ENCODE measurements at places on chromosomes 12 and 14.

DNA sequence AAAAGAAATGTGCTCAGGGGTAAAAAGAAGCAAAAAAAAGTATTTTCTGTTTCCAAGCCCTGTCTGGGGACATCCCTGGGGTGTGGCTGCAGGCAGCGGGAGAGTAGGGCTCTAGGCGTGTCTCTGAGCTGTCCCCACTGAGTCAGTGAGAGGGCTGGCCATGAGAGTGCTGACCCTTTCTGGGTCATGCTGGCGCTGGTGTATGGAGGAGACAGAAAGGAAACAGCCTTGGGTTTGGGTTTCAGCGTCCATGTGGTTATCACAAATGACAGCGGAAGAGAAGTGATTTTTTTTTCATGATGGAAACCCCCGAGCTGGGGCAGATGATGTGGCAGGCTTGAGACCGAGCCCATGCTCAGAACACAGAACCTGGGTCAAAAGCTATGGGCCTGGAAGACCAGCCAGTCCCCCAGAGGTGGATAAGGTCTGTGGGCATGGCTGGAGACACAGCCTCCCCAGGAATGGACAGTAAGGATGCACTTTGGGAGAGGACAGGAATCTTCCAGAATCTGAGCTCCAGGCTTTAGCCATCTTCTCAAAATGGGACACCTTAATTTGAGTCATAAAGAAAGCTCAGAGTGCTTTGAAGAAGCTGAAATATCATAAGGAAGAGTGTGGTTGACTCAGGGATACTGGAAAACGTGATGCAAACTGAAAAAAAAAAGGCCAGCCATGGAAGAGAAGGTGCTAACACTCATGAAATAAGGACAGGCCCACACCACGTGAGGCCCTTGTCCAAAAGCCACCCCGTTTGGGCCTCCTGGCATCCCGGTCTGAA is 36.2 kb downstream of the SYNE3 start:
- DNase-seq, result peak; percentile 31

DNA sequence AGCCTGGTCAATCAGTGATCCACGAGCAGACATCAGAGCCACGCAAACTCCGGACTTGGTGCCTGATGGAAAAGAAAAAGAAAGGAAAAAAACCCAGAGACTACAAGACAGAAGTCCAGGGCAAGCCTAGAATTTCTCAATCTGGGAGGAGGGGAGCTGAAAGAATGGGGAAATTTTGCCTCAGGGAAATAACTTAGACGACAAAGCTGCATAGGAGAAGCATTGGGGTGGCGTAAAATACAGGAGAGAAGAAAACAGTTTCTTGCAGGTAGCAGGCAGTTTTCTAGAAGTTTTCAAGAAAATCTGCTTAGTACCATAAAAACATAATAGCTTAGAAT is 2.6 kb upstream of the SLC11A2 start:
- DNase-seq, result no peak

- DNase-seq, result no peak
Observed at GRCh38 chr12:46404225-46404631, 31.7 kb upstream of the SLC38A2 start.

GRCh38 chr12:123519141-123520001 is 14.1 kb downstream of the RILPL1 start:
- DNase-seq, result no peak

DNA sequence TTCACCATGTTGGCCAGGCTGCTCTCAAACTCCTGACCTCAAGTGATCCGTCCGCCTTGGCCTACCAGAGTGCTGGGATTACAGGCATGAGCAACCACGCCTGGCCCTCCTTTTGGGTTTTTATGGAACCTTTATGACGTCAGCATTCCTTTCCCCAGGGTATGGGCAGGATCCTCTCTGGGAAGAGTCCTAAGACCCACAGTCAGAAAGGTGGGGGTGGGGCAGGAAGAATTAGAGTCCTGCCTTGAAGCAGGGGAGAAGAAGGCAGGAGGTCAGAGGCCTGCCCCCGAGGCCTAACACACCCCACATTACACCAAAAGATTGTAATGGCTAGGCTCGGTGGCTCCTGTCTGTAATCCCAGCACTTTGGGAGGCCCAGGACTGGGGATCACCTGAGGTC is 30.8 kb upstream of the CDK17 start:
- DNase-seq, result no peak

DNA sequence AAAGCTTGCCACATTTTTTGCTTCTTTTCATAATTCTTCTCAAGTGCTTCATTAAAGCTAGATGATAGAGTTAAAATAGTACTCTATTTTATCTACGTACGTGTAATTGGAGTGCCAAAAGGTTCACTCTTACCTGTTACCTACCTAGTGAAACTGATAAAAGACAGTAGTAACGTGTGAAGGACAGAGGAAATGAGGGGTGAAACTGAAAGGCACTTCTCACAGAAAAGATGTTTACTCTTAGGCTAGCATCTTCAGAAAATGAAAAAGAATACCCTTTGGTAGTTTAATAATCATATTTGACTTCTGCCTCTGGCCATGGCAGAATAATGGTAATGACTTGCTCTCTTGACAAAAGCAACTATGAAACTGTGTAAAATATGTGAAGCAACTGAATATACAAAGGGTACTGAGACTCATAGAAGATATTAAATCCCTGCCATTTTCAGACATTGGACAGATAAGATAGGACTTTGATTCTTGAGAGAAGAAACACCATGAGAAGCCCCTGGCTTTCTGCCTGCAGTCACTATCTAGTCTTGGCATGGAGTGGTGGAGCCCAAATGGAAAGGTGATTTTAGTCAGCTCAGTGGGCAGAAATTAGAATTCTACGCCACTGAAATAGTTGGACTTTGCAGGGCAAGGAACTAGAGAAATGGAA is 6.3 kb upstream of the EVL start:
- DNase-seq, result no peak

- DNase-seq, result no peak
Observed at GRCh38 chr12:10771132-10771733, 31.2 kb downstream of the TAS2R7 start.

Measured in activated CD8-positive, alpha-beta memory T cell treated with anti-CD3 and anti-CD28 coated beads for 48 hours (primary cell).